Kidney (tissue), 22 donors: ENCODE measurements at places on chromosomes 1 and 21.

GRCh38 chr1:220217383-220217988, 54.8 kb downstream of the RAB3GAP2 start:
- no peak for DNase-seq

DNA sequence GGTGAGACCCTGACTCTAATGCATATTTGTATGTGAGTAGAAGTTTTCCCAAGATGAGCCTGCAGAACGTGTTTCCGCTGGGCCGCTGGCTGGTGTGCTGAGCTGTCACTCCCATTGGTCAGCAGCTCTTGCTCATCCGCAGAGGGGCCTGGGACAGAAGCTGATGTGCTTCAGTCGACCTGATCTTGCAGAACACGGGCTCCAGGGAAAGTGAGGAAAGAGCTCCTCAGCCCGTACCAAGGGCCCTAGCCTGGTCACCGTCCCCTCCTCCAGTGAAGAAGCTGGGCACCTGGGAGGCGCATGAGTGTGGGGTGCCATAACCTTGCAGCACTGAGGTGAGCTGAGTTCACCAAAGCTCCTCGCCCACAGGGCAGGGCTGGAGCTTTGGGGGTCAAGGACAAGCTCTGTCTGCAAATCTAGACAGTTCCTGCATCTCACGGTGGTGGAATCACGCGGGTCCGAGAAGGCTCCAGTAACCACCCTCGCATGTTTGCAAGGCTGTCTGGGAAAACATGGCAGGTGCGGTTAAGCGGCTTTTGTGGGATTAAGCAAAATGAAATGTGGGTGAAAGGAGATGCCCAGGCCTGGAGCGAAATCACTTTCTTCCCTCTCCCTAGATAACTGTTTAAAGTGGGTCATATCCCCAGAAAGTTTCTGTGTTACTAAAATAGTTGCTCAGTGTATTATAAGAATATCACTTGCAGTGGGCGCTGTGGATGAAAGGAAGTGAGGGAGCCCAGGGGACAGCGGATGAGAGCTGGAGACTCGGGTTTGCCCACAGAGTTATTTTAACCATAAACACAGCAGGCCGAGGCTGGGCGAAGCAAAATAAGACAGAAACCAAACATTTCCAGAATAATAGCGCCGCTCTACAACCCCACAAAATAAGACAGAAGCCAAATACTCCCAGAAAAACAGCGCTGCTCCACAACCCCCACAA, 33.1 kb upstream of the LRRC3 start:
- DNase-seq, result no peak

GRCh38 chr1:89697383-89697782, 64.5 kb downstream of the LRRC8C start:
- DNase-seq, result no peak

GRCh38 chr21:41678924-41679318, 87.9 kb downstream of the RIPK4 start:
- peak; percentile 99 for DNase-seq

- DNase-seq, result no peak
Measured at GRCh38 chr21:24826822-24827221, 780.5 kb downstream of the MRPL39 start.

GRCh38 chr1:196380316-196380715, 227.9 kb downstream of the KCNT2 start:
- no peak for DNase-seq

DNA sequence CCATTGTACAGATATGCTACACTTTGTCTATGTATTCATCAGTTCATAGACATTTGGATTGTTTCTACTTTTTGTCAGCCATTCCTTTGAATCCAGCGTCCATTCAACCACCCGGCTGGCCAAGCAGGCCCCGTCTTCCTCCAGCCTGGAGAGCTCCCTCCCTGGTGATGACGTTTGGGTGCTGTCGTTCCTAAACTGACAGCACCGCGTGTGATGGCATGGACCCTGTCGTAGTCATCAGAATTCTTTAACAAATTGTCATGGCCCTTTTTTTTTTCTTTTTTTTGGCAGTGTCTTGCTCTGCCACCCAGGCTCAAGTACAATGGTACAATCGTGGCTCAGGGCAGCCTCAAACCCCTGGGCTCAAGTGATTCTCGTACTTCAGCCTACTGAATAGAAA, 138.6 kb upstream of the ERRFI1 start:
- DNase-seq, result no peak

GRCh38 chr21:32088471-32088870, 190.4 kb downstream of the MIS18A start:
- no peak for DNase-seq

- DNase-seq, result no peak
Measured at GRCh38 chr1:223771814-223772770, 59.8 kb downstream of the CAPN2 start.

DNA sequence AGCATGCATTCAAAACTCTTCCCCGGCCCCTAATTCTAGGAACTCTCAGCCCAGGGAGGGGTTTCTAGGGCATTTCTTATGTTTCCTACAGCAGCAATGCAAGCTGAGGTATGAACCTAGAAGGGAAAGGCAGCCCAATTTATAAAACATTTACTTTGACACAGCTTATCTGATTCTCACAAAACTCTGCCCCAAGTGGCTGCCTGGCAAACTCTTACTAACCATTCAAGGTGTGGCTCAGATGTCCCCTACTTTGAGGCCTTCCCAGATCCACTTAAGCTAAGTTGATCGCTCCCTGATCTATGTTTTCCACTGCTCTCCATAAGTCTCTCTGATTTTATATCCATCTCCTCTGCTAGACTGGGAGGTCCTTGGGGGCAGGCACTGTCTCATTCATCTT, 35.4 kb downstream of the AK2 start:
- DNase-seq, result no peak

DNA sequence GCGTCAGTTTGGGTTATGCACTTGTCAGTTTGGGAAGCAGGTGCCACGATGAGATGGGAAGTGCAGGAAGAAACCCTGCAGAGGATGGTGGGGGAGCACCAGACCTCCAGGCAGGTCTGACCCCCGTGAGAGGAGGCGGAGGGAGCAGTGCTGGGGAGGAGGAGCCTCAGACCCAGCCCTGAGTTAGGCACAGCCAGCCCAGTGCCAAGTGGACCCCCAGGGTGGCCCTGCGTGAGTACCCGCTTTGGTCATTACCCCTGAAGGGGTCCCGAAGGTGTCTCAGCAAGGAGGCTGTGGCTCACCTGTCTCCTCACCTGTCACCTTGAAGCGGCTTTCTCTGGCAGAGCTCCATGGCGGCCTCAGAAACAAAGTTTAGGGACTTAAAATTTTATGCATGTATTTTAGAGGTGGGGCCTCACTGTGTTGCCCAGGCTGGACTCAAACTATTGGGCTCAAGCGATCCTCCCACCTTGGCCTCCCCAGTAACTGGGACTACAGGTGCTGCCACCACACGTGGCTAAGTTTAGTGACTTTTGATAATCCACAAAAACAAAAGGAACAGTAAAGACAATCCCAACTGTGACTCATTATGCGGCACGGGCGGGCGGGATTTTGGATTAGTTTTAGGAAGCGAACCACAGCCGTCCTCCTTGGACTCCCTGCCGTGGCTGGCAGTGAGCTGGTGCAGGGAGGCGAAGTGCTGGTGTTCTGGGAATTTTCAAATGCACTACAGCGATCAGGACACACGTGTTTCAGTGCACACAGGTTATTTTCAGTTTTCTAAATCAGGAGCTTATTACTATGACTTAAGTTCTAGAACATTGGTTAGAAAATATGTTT, 4.7 kb downstream of the AGPAT3 start:
- no peak for DNase-seq

- peak; percentile 85 for DNase-seq
Measured at GRCh38 chr1:150798525-150798924, 9.5 kb downstream of the CTSK start.

- DNase-seq, result no peak
Measured at GRCh38 chr1:31783846-31784245, 19.7 kb upstream of the ADGRB2 start.

DNA sequence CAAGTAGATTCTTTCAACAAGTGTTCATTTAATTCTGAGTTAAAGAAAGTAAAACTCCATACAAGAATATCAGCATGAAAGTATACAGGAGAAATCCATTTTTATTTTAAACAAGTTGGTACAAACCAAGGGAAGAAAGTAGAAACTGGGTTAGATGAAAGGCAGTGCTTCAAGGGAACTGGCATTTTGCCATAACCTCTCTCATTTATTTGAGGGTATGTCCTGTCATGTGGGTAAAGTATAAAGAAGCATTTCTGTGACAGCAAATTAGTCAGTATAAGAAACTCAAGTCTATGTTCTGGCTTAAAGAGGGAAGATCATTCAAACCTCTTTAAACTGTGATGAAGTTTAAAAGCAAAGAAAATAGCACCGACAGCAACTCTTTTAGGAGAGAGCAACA, 32.0 kb downstream of the OLFM3 start:
- DNase-seq, result peak; percentile 5

DNA sequence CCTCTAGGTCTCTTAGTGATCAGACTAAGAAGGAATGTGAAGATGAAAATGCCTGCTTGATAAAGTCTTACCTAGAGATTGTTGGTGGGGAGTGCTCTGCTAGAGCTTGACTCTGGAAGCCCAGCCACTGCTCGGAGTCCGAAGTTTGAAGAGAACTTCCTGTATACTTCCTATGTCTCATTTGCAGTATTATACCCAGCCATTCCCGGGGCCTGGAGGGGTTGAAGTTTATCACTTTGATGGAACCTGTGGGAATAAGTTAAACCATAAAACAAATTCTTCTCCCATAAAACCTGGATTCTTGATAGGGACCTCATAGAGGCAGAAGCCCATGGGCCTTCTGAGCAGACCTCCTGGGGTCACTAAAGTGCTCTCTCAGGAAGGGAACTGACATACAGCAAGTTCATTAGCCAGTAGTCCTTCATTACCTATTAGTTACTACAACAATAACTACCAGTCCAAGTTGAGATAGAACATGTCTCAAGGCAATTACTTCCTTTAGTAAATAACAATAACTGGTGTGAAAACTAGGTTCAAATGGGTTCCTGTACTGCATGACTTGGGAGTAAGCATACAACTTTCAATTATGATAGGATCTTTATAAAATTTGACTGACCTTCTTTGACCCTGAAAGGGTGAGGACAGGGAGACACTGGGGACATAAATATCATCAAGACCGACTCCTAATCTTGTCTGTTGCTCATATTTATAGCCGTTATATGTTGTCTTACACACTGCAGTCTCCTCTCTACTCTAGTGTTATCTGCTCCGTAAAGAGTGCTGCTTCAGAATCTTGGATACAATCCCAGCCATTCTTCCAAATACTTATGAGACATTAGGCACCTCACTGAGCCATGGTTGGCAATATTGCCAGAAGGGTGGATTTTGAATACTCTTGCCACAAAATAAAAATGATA, at the start of gene OR6N1:
TSS of gene OR6N1 (minus strand) at position 246 of the 917 bp plus-strand sequence. CDS start 5,513 bp downstream, outside the sequence.
- DNase-seq, result no peak

DNA sequence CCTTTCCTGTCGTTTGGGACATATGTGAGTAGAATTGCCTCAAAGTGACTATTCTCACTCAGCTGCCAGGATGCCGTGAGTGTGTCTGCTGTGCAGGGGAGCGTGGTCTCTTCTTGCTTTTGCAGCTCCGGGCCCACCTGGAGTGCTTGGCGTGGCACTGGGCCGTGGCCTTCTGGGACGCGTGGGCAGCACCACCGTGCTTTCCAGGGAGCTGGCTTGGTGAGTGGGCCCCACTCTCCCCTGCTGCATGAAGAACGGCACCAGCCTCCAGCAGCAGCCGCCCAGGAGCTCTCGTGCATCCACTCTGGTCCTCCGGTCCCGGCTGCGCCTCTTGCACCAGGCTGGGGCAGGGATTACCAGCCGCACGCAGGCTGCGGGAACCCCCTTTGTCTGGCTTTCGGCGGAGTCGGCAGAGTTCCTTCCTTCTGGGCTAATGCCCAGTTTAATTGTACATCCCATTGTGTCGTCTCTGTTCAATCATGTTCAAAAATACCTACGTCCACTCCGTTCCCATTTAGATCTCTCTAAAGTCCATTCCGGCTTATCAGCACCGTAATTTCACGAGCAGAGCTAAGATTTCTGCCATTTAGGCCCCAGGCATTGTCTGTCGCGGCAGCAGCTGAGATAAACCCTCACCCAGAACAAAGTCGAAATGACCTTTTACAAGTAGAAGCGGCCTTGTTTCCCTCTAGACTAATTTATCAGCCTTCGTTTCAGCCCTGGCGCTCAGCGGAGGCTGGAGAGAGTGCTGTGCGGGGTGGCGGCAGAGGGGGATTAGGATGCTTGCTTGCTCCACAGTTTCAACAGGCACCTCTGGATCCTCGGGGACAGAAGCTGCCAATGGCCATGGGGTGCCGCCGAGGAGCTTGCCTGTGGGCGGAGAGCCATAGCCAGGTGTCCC, 129.6 kb downstream of the PRDM16 start:
- DNase-seq, result no peak

GRCh38 chr1:157844089-157844830, 2.7 kb upstream of the CD5L start:
- DNase-seq, result no peak

DNA sequence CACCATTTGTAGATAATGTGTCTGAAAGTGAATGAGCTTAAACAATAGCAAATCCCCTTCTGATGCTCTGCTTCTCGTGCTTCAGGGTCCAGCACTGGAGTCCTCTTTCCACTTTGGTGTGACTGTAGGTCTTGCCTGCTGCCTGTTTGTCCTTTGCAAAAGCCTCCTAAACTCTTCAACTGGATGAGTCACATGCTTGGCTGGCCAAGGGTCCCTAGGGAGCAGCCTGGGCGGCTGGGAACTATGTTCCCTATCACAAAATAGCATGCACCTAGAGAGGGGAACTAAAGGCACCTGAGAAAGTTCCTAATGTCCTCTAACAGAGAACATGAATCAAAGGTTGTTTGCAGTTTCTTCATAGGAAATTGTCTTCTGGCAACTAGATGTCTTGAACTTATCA, 607.2 kb upstream of the PLXNA2 start:
- no peak for DNase-seq

DNA sequence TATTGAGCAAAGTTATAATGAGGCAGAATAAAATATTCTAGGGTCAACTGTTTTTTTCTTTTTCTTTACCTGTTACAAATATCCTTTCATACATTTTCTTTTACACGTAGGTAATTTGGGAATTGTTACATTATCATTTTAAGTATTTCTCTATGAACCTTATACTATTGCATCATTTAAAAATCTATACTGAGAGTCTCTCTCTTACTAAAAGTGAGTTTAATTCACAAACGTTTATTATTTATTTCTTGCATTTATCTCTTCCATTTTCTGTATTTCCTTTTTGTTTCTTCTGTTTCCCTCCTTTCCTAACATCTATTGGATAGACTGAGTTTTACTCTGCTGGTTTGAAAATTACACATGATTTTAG, 25.4 kb upstream of the CLCA4 start:
- no peak for DNase-seq

DNA sequence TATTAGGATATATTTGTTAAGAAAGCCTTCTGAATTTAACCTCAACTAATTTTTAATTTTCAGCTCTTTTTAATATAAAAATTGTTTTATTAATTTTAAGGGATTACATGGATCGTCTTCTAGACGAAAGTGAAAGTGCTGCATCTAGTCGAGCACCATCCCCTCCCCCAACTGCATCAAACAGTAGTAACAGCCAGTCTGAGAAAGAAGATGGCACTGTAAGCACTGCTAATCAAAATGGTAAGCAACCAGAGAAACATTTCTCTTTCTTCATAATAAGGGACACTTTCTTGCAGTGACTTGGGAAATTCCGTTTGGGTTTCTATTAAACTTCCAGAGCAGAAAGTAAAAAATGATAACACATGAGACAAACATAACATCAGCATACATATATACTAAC, 56.9 kb downstream of the MIER1 start:
- no peak for DNase-seq
